Stimulated activated CD4-positive, alpha-beta T cell treated with anti-CD3 and anti-CD28 coated beads, TNF-alpha, amount 100 ng/mL, for 24 hours (primary cell): ENCODE measurements at places on chromosomes 1 and 21.

GRCh38 chr21:44372616-44373015, 19.2 kb downstream of the TRPM2 start:
- no peak for DNase-seq

DNA sequence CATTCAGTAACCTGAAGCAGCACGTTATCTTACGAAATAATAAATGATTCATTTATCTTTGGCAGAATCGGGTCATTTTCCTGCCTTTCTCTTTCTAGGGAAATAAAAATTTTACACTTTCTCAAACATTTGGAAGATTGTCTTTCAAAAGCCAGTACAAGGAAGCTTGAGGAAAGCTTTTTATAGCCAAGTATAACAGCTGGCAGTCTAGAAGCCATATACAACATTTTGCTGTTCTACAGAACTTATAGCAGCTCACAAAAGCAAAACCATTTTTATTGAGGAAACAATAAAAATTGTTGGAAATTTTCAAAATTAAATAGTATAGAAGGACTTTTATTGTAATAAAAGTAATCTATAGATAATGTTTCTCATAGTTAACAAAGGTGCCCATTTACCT, 448.6 kb downstream of the SMYD3 start:
- DNase-seq = no peak

GRCh38 chr1:5850503-5850902, 141.7 kb downstream of the NPHP4 start:
- DNase-seq = no peak

- DNase-seq = peak; percentile 68
Observed at GRCh38 chr1:21439721-21440629, at the start of gene NBPF3. Gene NBPF3 (plus strand): TSS chr1:21440137. CDS start chr1:21445087, 4,950 bp downstream.

GRCh38 chr1:150053926-150054325, 13.7 kb upstream of the VPS45 start:
- no peak for DNase-seq

GRCh38 chr1:214588963-214589597, 13.9 kb upstream of the CENPF start:
- DNase-seq = no peak

DNA sequence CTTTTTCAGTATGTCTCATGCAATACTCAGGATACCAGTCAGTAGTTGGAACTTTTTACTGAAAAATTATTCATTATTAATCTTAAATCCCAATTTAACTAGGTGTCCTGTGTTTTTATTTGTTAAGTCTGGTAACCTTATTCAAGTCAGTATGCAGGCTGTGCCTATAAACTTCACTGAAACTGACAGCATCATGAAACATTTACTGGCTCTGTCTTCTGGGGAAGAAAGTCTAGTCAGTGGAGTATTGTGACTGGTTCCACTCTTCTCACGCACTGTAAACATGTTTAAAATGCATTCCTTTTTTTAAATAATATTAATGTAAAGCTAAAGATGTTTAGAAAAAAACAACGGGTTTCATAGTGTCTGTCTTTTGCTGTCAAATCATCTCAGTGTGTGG, 739.7 kb downstream of the LTN1 start:
- no peak for DNase-seq

- no peak for DNase-seq
Observed at GRCh38 chr1:106879538-106879937, 176.9 kb upstream of the PRMT6 start.

DNA sequence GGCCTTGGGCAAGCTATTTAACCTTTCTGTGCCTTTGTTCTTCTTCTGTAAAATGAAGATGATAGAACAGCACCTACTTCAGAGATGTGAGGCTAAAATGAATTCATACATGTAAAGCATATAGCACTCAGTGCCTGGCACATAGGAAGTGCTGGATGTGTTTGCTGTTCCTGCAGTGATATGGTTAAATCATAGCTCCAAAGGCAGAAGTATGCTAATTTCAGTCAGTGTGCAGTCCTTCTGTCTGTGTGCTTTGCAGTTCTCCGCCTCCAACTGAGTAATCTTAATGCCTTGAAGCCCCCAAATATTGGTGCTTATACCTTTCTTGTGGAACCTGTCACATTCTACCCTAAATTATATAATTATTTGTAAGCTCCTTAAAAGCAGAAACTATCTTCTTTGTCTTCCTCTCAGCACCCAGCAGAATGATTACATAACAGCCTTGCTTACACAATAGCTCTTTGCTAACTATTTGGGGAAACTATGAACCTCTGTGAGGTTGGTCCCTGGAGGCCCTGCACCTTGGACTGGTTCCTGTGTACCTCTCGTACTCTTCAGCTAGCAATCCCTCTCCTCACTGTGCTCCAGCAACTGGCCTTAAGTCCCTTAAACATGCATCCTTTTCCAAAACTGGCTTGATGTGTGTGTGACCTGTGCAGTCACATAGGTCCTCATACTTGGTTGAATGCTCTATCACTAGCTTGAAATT, 57.0 kb upstream of the CACYBP start:
- DNase-seq = no peak

DNA sequence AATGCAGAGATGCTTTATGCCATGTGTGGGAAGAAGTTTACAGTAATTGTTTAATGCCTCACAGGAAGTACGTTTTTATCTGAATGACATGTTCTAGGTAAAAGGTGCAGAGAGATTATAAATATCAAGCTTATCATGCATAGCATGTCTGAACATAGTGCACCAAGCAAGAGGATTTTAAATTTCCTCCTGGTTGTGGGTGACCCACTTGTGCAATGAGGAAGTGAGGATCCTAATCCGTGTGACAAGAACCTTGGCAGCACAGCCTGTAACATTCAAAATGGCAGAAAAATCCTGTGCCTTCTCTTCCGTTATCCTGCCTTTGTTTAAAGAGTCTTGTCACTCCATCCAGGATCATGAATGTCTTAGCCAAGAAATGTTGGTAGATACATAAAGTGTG, 75.6 kb downstream of the PLA2G4A start:
- DNase-seq = no peak

- no peak for DNase-seq
Observed at GRCh38 chr1:2349806-2350205, 41.5 kb downstream of the MORN1 start.

DNA sequence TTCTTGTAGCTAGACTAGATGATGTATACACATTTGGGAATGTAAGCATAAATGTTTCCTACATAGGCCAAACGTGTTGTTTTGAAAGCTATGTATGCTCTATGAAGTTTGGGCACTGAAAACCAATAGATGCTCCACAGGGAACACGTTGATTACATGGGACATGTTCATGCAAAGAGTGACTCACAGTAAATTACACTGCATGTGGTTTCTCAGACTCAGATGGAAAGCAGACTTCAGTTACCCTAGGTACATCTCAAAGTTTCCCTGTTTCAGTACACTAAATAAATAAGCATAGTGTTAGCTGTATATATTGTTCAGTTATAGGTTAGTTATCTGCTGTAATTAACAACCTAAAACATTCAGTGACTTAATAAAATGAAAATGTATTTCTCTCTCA, 301.9 kb upstream of the RUNX1 start:
- no peak for DNase-seq

DNA sequence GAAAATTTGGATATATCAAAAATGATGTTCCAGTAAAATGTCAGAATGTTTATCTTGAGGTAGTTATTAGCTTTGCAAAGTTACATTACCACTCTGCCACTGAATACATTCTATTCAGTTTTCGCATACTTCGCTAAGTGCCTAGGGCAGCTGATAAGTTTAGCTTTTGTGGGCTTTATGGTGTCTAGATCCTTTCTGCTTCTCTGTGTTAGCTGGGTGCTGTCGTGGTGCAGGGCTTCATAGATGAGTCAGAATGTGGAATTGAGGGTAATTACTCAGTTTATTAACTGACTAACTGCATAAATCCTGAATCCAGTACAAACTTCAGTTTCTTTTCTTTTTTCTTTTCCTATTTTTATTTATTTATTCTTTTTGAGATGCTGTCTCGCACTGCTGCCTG, 21.5 kb downstream of the NCAM2 start:
- DNase-seq = no peak

DNA sequence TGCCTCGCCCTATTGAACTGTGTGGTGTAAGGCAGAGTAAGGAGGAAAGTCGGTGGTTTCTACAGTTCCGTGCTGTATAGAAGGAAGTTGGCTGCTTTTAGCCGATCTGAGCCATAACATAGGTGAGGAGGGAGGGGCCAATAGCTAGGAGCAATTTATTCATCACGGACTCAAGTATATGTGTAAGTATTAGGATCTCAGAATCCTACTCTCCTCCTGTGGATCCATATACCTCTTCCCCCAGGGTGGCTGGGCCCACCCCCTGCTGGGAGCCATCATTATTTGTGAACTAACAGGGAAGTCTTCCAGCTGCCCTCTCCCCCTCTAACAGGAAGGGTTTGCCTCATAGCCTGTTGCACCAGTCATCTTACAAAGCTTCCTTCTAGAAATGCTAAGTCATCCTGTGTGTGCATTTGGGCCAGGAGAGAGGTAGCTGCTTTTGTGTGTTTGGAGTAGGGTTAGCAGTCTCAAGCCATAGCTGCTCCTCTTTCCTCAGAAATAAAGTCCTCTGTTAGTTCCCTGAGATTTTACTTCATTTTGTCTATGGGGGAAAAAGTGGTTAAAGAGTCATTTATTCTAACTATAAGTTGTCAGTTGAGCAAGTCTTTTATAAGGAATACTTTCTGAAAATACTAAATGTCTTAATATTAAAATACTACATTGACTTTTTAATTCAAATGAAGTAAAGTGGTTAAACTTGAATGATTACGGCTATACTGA, 14.9 kb upstream of the CENPS start:
- no peak for DNase-seq
